ENCODE measurements at places on chromosomes 16 and 17. TPM values are rescaled to one million over a fixed set of nuclear protein-coding genes. Genes with fewer than 3 reads are reported as not detected.

- DNase-seq, result no peak
Measured at GRCh38 chr16:88343271-88343791, 39.4 kb upstream of the ZNF469 start.

GRCh38 chr17:72205357-72205756, 84.5 kb downstream of the SOX9 start:
- DNase-seq, result no peak

The MYADML2 gene
- total RNA-seq, result not detected

The SLC35B1 gene
- total RNA-seq, result 73.5 TPM

DNA sequence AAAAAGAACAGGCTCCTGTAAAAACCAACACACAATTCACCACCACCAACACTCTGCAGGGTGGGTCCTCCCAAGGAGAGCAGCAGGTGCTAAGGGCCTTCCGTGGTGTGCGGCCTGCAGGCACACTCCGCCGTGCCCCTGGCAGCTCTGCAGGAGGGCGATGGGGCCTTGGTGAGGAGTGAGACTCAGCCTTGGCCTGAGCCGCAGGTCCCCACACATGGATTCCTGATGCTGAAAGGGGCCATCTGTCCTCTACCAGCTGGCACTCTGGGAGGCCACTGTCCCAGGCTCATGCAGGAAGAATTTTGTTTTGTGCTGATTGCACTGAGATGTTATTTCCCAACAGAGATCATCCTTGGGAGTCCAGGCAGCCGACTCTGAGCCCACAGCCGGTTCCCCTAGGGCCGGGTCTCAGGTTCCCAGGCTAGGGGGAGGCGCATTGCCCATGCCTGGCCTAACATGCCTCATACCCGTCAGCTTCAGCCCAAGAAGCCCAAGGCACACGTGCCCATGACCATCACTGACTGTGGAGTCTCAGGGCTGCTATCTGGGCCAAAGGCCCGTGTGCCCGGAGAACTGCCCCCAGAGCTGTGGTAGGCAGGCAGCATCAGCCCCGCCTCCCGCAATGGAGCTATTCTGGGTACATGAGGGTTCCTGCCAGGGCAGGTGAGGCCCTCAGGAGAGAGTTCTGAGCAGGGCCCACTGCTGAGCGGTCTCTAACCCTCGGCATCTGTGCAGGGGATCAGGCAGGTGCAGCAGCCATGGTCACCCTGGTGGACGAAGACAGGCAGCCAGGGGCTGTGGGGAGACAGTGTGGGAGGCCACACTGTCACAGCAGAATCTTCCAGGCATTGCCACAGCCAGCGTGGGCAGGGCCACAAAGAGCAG, 97.9 kb upstream of the ZNF469 start:
- no peak for DNase-seq

- no peak for DNase-seq
Measured at GRCh38 chr17:284676-285355, 67.8 kb downstream of the RPH3AL start.

DNA sequence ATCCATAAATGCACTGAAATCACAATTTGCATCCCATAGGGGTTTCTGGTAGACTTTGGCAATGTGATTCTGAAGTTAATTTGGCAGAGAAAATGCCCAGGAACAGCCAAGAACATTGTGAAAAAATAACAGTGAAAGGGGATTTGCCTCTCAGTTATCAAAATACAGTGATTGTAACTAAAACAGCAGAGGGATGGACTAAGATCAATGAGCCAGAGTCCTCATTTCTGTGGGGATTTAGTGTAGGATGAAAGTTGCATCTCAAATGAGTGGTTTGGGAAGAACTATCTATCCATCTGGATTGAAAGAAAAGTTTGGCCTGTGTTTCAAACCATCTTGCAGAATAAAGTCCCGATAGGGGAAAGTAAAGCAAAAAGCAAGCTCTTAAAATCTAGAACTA, 28.1 kb downstream of the MYBBP1A start:
- no peak for DNase-seq

- peak; percentile 87 for DNase-seq
Measured at GRCh38 chr17:75749545-75750389, 15.2 kb downstream of the GALK1 start.

The PTGES3L gene
- total RNA-seq, result 2.4 TPM

GRCh38 chr17:10751563-10751962, 21.7 kb upstream of the TMEM220 start:
- DNase-seq, result no peak

The TGFB1I1 gene
- 34.2 TPM for total RNA-seq

- DNase-seq, result no peak
Measured at GRCh38 chr17:67273900-67274299, 28.9 kb upstream of the HELZ start.

DNA sequence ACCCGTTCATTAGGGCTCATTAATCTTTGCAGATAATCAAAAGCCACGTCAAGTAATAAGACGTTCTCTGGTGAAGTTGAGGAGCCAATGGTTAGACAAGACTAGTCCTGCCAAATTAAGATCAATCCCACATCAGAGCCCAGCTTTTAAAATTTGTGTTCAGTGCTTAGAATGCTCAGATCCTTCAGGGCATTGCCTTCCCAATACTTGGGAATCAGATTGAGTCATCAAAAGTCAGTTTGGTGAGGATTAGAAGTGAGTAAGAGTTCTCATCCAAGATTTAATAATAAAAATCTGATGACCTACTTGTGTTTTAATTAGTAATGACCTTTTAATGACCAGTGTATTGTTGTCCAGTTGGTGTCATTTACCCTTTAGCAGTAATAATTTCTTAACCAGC, 19.8 kb downstream of the MAP2K4 start:
- DNase-seq, result no peak

DNA sequence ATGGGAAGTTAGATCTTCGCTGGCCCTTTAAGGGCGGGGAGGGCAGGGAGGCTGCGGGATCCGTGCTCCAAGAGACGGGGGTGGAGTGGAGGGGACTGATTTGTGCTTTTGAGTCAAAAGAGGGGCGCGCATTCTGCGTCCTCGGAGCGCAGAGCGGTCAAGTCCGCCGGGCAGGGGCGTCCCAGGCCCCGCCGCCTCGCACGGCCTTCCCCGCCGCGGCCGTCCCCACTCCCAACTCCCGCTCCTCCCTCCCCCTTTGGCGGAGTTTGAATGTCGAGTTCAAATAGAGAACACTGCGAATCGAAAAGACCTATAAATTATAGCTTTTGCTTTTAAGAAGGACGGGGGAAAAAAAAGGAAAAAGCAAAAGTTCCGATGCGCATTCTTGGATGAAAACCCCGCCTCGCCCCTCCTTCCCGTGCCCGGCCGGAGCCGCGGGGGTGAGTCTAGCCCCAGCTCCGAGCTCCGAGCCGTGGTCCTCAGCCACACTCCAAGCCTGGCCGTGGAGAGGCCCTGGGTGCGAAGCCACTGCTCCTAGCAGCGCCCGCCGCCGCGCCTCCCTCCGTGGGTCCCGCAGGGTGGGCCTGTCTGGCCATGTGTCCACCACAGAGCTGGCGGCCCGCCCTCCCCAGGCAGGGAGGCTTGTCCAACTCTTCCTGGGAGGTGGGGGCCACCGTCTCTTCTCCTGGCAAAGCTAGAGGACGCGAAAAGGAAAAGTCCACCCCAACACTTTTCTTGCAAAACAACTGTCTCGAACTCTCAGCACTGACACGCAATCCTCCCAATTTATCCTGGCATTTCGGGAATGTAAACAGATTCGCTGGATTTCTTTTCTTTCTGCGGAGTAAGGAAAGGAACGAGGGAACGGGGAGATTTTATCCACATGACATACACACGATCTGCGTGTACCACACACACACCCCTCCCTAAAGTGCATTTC, 3.6 kb downstream of the CBX8 start:
- no peak for DNase-seq

- no peak for DNase-seq
Measured at GRCh38 chr17:70053241-70054234, 21.5 kb upstream of the KCNJ16 start.

DNA sequence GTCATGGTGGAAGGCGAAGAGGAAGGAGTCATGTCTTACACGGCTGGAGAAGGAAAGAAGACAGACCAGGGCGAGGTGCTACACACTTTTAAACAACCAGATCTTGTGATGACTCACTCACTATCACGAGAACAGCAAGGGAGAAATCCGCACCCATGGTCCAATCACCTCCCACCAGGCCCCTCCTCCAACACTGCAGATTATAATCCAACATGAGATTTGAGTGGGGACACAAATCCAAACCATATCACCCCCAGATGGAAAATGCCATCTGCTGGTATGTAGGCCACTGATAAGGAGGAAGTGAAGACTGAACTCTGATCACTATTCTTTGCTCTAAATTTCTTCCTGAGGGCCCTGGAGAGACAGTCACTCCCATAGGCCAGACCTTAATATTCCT, 7.5 kb upstream of the ITGAX start:
- DNase-seq, result no peak

- peak; percentile 46 for DNase-seq
Measured at GRCh38 chr16:89094252-89094879, 714 bp downstream of the ACSF3 start.

- DNase-seq, result no peak
Measured at GRCh38 chr17:61459142-61459809, 7.1 kb downstream of the TBX4 start.

DNA sequence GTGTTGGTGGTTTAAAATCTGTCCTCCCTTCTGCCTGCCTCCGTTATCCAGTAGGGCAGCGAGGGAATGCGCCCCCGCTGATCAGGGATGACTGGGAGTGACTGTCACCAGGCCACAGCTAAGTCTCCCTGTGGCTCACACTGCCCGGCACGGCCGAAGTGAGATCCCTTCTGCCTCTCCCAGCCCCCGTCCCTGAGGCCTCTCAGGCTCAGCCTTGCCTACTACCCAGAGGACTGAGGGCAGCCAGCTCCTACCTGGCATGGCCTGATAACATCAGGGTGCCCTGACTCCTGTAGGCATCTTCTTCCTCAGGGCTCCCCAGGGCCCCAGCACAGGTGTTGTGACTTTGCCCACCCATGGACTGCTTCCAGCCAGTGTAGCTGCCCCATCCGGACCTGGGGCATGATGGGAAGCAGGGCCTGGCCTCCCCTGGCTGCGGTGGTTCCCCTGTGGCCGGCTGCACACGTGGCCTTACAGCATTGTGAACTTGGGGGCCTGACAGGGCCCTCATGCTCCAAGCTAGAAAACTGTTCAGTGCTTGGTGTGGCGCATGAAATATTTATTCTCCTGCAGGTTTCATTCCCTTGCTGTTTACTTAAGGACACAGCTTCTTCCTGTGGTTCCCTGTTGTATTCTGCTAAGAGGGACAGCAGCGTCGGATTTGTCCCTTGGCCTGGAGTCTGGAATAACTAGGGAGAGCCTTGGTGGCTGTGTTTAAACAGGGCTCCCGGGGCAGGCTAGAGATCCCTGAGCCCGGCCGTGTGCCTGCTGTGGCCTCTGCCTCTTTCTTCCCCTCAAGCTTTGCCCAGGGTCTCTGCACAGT, 30.0 kb downstream of the GINS2 start:
- no peak for DNase-seq

- no peak for DNase-seq
Measured at GRCh38 chr16:25052530-25052929, 37.4 kb upstream of the ARHGAP17 start.

The STH gene
- total RNA-seq, result not detected

The BEAN1 gene
- total RNA-seq, result not detected

The GLTPD2 gene
- total RNA-seq, result 0.40 TPM

DNA sequence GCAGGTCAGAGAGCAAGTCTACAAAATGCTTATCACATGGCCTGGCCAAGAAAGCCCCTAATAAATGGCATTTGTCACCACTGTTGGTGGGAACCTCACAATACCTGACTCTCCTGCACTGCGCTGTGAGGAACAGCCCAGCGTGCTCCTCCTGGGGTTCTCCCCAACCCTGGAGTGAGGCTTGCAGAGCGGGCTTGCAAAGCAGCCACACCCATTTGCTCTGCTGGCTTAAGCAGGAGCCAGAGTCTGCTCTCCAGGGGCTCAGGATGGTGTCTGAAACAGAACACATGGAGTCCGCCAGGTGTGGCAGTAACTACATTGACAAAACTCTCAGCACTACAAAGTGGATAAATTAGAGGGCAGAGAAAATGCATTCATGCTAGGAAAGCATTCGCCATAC, 331.0 kb upstream of the CCL2 start:
- no peak for DNase-seq

DNA sequence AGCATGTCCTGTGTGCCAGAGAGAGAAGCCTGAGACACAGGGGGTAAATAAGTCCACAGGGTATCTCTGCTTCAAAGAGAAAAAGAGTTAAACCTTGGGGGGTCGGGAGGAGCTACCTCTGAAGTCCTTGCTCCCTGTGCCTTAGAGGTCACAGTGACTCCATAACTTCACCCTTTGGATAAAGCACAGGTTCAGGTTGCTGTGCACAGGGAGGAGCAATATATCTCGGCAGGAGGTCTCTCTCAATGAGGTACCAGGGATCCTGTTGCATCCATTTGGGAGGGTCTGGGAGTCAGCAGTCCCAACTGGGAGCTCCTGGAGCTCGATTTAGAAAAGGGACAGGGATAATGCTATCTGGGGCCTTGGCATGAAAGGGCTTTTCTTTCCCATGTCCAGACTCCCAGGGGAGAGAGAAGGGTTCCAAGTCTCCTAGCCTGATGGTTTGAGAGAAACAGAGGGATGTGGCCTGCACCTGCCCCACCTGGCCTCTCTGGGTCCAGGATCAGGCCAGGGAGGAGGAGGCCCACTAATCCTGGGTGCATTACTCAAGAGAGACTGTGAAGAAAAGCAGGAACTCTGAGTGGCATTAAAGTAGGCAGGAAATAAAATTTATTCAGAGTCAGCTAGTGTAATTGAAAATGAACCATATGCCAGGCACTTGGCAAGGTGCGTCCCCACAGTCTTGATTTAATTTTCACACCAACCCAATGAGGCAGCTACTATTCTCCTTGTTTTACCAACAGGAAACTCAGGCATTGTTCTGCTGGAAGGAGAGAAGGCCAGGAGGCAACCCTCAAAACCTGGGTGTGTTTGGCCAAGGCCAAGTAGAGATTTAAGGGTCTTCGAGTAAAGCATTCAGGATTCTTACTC, 40.7 kb downstream of the CUEDC1 start:
- no peak for DNase-seq
